ENCODE measurements at places on chromosomes 11 and 22. TPM values are rescaled to one million over a fixed set of nuclear protein-coding genes. Genes with fewer than 3 reads are reported as not detected.

DRICH1 gene
- total RNA-seq = not detected

BTG4 gene
- 8.1 TPM for total RNA-seq

SOX6 gene
- 0.37 TPM for total RNA-seq

APOA1 gene
- not detected for total RNA-seq

KCNQ1 gene
- not detected for total RNA-seq

SLC43A1 gene
- total RNA-seq = 15.1 TPM

GRK2 gene
- total RNA-seq = 35.1 TPM

GVQW3 gene
- 5.2 TPM for total RNA-seq

SCGB1C1 gene
- not detected for total RNA-seq

DNAJB7 gene
- total RNA-seq = not detected

LAYN gene
- 229 TPM for total RNA-seq

DBX1 gene
- not detected for total RNA-seq

PARVG gene
- total RNA-seq = not detected

NFAM1 gene
- total RNA-seq = 1.2 TPM

HTR3B gene
- not detected for total RNA-seq

OR52E8 gene
- total RNA-seq = not detected

MAPK8IP2 gene
- total RNA-seq = 28.3 TPM

OR52A1 gene
- total RNA-seq = not detected

PITPNM1 gene
- 35.2 TPM for total RNA-seq

ART5 gene
- 3.8 TPM for total RNA-seq

DESI1 gene
- total RNA-seq = 33.0 TPM

ADAMTS15 gene
- total RNA-seq = not detected

ASRGL1 gene
- total RNA-seq = 26.6 TPM

ACTN3 gene
- 42.0 TPM for total RNA-seq

FBLN1 gene
- 128 TPM for total RNA-seq

FGF19 gene
- not detected for total RNA-seq

MOGAT2 gene
- not detected for total RNA-seq

CCT8L2 gene
- not detected for total RNA-seq

DDT gene
- not detected for total RNA-seq

B4GAT1 gene
- total RNA-seq = 23.7 TPM

CSF2RB gene
- not detected for total RNA-seq

ARL2 gene
- total RNA-seq = 216 TPM

BRSK2 gene
- 9.2 TPM for total RNA-seq

RCOR2 gene
- total RNA-seq = 54.9 TPM

ZNF214 gene
- total RNA-seq = 3.6 TPM

C11orf87 gene
- total RNA-seq = not detected

OR51B5 gene
- total RNA-seq = not detected

OR8G5 gene
- not detected for total RNA-seq

OR6M1 gene
- not detected for total RNA-seq

CCDC15 gene
- 2.6 TPM for total RNA-seq

PPFIBP2 gene
- total RNA-seq = 12.4 TPM

HORMAD2 gene
- total RNA-seq = 9.0 TPM

PNPLA2 gene
- 10.3 TPM for total RNA-seq

UBQLN3 gene
- total RNA-seq = not detected

EI24 gene
- 49.4 TPM for total RNA-seq

VSIG2 gene
- not detected for total RNA-seq

TMEM151A gene
- 2.8 TPM for total RNA-seq

GGT5 gene
- not detected for total RNA-seq

VWCE gene
- 7.3 TPM for total RNA-seq

LMNTD2 gene
- total RNA-seq = 2.0 TPM

OR5AK2 gene
- total RNA-seq = not detected

NRXN2 gene
- total RNA-seq = 16.7 TPM

DNAJB13 gene
- total RNA-seq = 1.8 TPM

YPEL1 gene
- total RNA-seq = 0.14 TPM

ANGPTL5 gene
- not detected for total RNA-seq

USP2 gene
- total RNA-seq = 1.8 TPM

CCDC73 gene
- total RNA-seq = not detected

SERHL2 gene
- not detected for total RNA-seq

VPREB1 gene
- total RNA-seq = not detected

OR52N2 gene
- not detected for total RNA-seq

All from G401 (cell line).